IMR-90 (cell line): ENCODE measurements at places on chromosomes 1 and 21. TPM values are rescaled to one million over a fixed set of nuclear protein-coding genes. Genes with fewer than 3 reads are reported as not detected.
A peak's percentile ranks its signal among the peaks of the same experiment; 100 is the strongest.

DNA sequence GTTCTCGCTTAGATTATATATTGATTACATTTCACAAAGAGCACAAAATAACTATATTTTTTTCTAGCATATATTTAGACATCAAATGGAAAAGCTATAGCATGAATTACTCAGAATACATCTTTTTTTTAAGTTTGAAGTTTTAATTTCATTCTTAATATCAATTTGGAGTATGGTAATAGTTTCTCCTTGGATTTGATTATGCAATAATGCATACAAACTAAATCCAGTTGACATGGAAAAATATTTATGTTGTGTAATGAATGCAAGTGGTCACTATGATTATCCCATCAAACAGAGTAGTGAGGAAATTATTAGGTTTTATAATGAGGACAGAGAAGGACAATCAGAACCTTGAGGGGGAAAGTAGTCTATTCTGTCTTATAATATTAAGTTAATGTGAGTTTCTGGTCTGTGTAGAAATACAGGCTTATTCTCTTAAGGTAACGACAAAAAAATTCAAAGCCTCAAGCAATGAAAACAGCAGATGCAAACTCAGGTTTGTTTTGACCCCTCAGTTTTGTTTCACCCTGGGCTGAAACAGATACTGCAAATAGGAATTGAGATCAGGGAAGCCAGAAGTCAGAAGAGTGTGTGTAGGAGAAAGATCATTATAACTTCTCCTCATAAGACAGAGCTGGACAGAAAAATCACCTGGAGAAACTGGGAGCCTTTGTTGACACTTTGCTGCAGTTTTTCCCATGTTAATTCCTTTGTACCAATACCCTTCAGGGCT, 23.7 kb downstream of the LRRC8B start:
- H3K36me3 ChIP-seq, result no peaks in the 10 kb centered on the region
- H3K4me3 ChIP-seq, result no peak overlapping the region
- no peak for DNase-seq
- no peak overlapping the region for H3K27ac ChIP-seq
- H3K4me1 ChIP-seq, result no peaks in the 10 kb centered on the region

GRCh38 chr1:101732261-101732660, 264.5 kb downstream of the OLFM3 start:
- H3K36me3 ChIP-seq, result no peaks in the 10 kb centered on the region
- H3K27ac ChIP-seq, result no peak overlapping the region
- H3K27me3 ChIP-seq, result no peaks in the 10 kb centered on the region
- DNase-seq, result no peak
- no peak overlapping the region for H3K4me3 ChIP-seq
- no peaks in the 10 kb centered on the region for H3K4me1 ChIP-seq

DNA sequence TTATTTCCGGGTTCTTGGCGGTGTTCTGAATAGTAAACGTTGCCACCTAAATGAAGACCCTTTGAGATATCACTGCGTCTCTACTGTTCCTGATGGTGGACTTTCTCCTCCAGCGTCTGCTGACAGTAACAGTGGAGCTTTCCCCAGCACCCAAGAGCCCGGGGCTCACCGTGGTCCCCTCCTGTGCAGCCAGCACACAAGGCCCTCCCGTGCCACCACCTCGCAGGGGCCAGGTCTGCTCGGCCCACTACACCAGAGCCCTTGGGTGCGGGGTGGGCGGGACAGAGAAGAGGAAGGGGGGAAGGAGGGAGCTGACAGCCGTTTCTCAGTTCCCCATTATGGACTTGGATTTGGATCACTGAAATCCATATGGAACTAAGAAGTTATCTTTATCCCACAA, 61.2 kb upstream of the TRAPPC10 start:
- no peak overlapping the region for H3K4me3 ChIP-seq
- peaks cover 8% of the 10 kb centered on the region; the same call in 1 of the 2 replicates for H3K36me3 ChIP-seq
- DNase-seq, result no peak
- H3K27me3 ChIP-seq, result no peaks in the 10 kb centered on the region

- H3K4me1 ChIP-seq, result peaks cover 45% of the 10 kb centered on the region
- no peak overlapping the region for H3K27ac ChIP-seq
- no peak for DNase-seq
- H3K36me3 ChIP-seq, result peaks cover 86% of the 10 kb centered on the region
- no peak overlapping the region for H3K4me3 ChIP-seq
- H3K27me3 ChIP-seq, result no peaks in the 10 kb centered on the region
Measured at GRCh38 chr1:42934541-42935312, 23.9 kb downstream of the SLC2A1 start.

DNA sequence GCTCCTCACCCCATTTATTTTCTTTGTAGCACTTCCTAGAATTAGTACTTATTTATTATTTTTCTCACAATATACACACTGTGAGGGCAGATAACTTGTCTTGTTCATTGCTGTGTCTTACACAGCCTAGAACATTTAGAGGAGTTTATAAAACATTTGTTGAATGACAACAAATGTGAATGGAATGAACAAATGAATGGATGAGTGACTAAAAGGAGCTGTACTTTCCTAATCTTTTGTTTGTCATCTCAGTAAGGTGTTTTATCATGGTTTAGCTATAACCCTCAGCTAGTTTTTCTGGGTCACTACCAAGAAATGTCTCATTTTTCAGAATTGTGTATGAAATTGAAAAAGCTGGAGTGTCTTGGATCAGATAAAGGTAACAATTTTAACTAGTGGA, 239.3 kb upstream of the KCNK2 start:
- no peaks in the 10 kb centered on the region for H3K36me3 ChIP-seq
- peaks cover 6% of the 10 kb centered on the region for H3K4me1 ChIP-seq
- no peaks in the 10 kb centered on the region for H3K27me3 ChIP-seq

DNA sequence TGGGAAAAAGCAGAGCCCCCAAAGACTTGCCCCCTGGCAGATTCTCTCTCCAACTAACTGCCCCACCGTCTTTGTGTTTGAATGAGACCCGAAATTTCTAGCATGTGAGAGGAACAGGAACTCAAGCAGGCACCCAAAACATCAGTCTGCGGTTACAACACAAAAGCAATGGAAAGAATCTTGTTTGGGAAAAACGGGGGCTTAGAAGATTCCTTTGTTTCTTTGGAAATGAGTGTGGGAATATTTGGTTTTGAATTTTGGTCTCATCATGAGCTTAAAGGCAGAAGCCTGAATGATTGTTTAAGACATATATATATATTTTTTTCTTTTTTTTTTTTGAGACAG, 188.9 kb upstream of the TMEM51 start:
- H3K27me3 ChIP-seq, result no peaks in the 10 kb centered on the region
- no peak overlapping the region for H3K4me3 ChIP-seq
- peaks cover 10% of the 10 kb centered on the region for H3K4me1 ChIP-seq
- peaks cover 33% of the 10 kb centered on the region for H3K36me3 ChIP-seq
- no peak overlapping the region for H3K27ac ChIP-seq

DNA sequence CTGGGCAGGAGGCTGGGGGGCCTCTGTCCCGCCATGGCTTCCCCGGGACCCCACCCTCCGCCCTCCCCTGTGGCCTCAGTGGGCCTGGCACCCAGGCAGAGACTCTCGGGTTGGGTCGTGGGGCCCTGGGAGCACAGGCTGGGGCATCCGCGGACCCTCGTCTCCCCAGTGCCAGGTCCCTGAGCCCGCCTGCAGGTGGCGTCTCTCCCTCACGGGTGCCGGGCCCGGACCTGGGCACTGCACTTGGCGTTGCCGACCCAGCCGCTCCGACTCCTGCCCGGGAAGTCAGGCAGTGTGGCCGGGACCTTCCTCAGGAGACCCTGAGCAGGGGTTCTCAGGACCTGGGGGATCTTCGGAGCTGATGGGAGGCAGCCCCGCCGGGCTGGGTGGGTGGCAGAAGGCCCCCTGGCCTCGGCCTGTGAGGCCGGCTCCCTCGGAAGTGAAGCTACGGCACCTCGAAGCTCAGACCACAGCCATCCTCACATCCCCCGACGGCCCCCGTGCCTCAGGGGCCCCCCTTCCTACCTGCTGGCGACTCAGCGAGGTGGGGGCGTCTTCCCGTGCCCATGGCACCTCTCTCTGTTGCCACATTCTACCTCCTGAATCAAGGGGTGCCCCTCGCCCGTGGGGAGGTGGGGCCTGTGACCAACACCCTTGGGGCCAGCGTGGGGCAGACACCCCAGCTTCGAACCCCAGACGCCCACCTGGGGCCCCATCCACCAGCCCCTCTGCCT, 6.4 kb upstream of the C1orf159 start:
- peak; percentile 59 for DNase-seq
- no peak overlapping the region for H3K4me3 ChIP-seq
- H3K27ac ChIP-seq, result no peak overlapping the region
- no peaks in the 10 kb centered on the region for H3K4me1 ChIP-seq

DNA sequence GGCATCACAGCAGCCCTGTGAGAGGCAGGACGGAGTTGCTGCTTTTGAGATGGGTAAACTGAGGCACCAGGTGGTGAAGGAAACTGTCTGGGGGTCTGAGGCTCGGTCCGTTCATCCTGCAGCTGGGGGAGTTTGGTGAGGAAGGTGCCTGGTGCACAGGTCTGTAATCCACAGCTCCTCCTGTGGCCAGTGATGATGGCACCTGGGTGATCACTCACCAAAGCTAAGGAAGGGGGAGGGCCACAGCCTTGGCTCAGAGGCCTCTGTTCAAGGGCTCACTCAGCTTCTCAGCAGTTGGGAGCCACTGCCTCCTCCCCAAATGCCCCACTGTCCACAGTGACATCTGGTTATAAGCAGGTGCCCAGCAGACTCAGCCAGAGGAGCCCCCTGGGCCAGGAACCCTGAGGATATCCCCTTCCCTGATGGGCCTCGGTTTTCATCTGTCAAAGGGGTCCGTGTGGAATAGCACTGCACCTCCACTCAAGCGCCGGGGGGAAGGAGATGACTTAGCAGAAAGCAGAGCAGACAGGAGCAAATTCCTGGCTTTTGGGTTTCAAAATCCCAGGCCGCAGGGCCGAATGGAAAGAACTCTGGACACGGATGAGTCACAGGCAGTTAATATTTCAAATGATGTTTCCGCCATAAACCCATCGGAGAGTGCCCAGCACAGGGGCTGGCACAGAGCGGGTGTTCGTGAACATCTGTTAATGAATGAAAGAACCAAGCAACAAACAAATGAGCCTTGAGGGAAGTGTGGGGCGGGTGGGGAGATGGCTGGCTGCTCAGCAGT, 82.8 kb downstream of the DMRTB1 start:
- H3K27ac ChIP-seq, result peak overlapping the region; percentile 92
- H3K4me3 ChIP-seq, result no peak overlapping the region
- peaks cover 41% of the 10 kb centered on the region for H3K4me1 ChIP-seq
- peak; percentile 90 for DNase-seq

DNA sequence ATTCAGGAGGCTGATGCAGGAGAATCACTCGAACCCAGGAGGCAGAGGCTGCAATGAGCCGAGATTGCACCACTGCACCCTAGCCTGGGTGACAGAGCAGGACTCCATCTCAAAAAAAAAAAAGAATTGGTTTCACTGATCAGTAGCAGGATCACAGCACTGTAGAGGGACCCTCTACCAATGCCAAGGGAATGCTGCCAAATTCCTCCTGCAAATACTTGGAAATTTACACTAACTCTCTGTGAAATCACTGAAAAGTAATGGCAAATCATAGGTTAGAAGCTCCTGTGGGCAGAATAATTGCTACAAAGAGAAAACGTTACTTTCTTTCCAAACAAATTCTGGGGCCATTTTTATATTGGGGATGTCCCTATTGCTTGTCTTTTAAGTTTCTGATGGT, 6.7 kb upstream of the GPR25 start:
- H3K27ac ChIP-seq, result no peak overlapping the region
- H3K36me3 ChIP-seq, result peaks cover 11% of the 10 kb centered on the region
- no peak overlapping the region for H3K4me3 ChIP-seq
- no peak for DNase-seq
- H3K4me1 ChIP-seq, result peaks cover 4% of the 10 kb centered on the region; the same call in 1 of the 2 replicates
- peaks cover 14% of the 10 kb centered on the region for H3K27me3 ChIP-seq

- peaks cover 39% of the 10 kb centered on the region for H3K4me1 ChIP-seq
- DNase-seq, result no peak
- no peak overlapping the region for H3K4me3 ChIP-seq
Measured at GRCh38 chr1:156486421-156487344, 13.9 kb downstream of the MEF2D start.

- no peaks in the 10 kb centered on the region for H3K27me3 ChIP-seq
- DNase-seq, result no peak
- H3K36me3 ChIP-seq, result no peaks in the 10 kb centered on the region
- no peak overlapping the region for H3K4me3 ChIP-seq
Measured at GRCh38 chr1:27569088-27569460, 34.9 kb downstream of the AHDC1 start.

Gene LIN28A
- not detected in 2 replicates for polyA plus RNA-seq

Gene LCE1B
- polyA plus RNA-seq, result not detected in 2 replicates

Gene PTPN22
- 0.07 and 0.14 TPM in 2 replicates for polyA plus RNA-seq

Gene TNFSF4
- polyA plus RNA-seq, result 10.8 and 13.4 TPM in 2 replicates

Gene RGS8
- not detected in 2 replicates for polyA plus RNA-seq

Gene PPCS
- polyA plus RNA-seq, result 15.3 and 18.9 TPM in 2 replicates

Gene SHE
- not detected in 2 replicates for polyA plus RNA-seq

Gene ADAMTS4
- polyA plus RNA-seq, result 0.39 and 0.40 TPM in 2 replicates
